ENCODE measurements at places on chromosomes 6 and 20. TPM values are rescaled to one million over a fixed set of nuclear protein-coding genes. Genes with fewer than 3 reads are reported as not detected.

CDH4 gene
- 8.4 TPM for total RNA-seq

FRMD1 gene
- total RNA-seq, result 0.02 TPM

FAM217A gene
- not detected for total RNA-seq

CCM2L gene
- 0.33 TPM for total RNA-seq

MUC21 gene
- total RNA-seq, result not detected

DOK5 gene
- total RNA-seq, result 0.05 TPM

PANK2 gene
- 52.8 TPM for total RNA-seq

TPMT gene
- total RNA-seq, result 6.9 TPM

SNX3 gene
- 81.9 TPM for total RNA-seq

CLPSL1 gene
- not detected for total RNA-seq

OR2B3 gene
- not detected for total RNA-seq

All from A549 treated with CORT108297 at 1 μM for 4 hours (cell line).